H9 (cell line): ENCODE measurements at places on chromosomes 12 and 14. TPM values are rescaled to one million over a fixed set of nuclear protein-coding genes. Genes with fewer than 3 reads are reported as not detected.

GRCh38 chr14:104442107-104442551 is 137.4 kb upstream of the C14orf180 start:
- H3K27me3 ChIP-seq, result no peaks in the 10 kb centered on the region
- H3K4me1 ChIP-seq, result no peaks in the 10 kb centered on the region; the same call in 1 of the 2 replicates
- H3K27ac ChIP-seq, result no peak overlapping the region
- peak; percentile 23 for DNase-seq
- H3K36me3 ChIP-seq, result no peaks in the 10 kb centered on the region

GRCh38 chr12:113366827-113367226 is 8.4 kb downstream of the PLBD2 start:
- no peak for DNase-seq
- peaks cover 9% of the 10 kb centered on the region for H3K36me3 ChIP-seq
- H3K27ac ChIP-seq, result no peak overlapping the region
- H3K27me3 ChIP-seq, result no peaks in the 10 kb centered on the region

DNA sequence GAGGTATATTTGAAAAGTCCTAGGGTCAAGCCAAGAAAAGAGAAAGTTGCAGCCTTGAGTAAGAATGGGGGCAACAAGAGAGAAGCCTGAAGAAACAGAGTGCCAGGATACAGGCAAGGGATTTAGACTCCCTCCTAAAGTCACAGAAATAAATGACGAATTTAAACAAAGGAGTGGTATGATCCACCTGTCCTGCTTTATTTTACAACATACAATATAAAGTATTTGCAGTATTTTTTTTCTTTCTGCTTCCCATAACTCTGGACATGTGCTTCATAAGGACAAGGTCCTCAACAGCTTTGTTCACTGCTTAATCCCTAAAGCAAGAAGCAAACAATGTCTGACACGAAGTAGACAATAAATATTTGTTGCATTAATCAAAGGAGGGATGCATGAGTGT is 57.4 kb downstream of the IFNG start:
- H3K27me3 ChIP-seq, result no peaks in the 10 kb centered on the region
- no peak overlapping the region for H3K27ac ChIP-seq
- DNase-seq, result no peak
- no peaks in the 10 kb centered on the region; the same call in 2 of the 3 replicates for H3K36me3 ChIP-seq

GRCh38 chr14:80615831-80616230 is 325.7 kb downstream of the CEP128 start:
- H3K27me3 ChIP-seq, result no peaks in the 10 kb centered on the region
- no peak for DNase-seq
- no peak overlapping the region for H3K27ac ChIP-seq
- H3K4me3 ChIP-seq, result no peak overlapping the region

GRCh38 chr14:101355284-101355683 is 206.0 kb upstream of the DIO3 start:
- DNase-seq, result peak; percentile 8
- H3K4me3 ChIP-seq, result no peak overlapping the region
- no peaks in the 10 kb centered on the region for H3K4me1 ChIP-seq
- H3K36me3 ChIP-seq, result no peaks in the 10 kb centered on the region
- H3K27me3 ChIP-seq, result no peaks in the 10 kb centered on the region
- no peak overlapping the region for H3K27ac ChIP-seq

DNA sequence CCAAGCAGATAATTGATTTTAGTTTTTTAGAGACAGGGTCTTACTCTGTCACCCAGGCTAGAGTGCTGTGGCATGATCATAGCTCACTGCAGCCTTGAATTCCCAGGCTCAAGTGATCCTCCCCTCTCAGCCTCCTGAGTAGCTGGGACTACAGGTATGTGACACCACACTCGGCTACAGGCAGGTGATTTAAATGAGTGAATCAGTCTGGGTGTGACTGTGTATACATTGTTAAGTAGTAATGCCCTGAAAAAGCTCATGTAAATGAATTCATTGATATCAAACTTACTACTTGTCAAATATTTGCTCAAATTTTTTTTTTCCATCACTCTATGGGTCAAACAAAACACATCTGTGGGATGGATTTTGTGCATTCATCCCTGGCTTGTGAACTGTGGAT is 6.3 kb upstream of the USP44 start:
- H3K36me3 ChIP-seq, result peaks cover 25% of the 10 kb centered on the region
- H3K27ac ChIP-seq, result no peak overlapping the region
- no peaks in the 10 kb centered on the region; the same call in 1 of the 2 replicates for H3K4me1 ChIP-seq
- H3K27me3 ChIP-seq, result no peaks in the 10 kb centered on the region; the same call in 1 of the 2 replicates
- no peak overlapping the region for H3K4me3 ChIP-seq

- H3K4me3 ChIP-seq, result no peak overlapping the region
- H3K4me1 ChIP-seq, result no peaks in the 10 kb centered on the region; the same call in 1 of the 2 replicates
- peaks cover 19% of the 10 kb centered on the region; the same call in 2 of the 3 replicates for H3K36me3 ChIP-seq
- peaks cover 4% of the 10 kb centered on the region; the same call in 1 of the 2 replicates for H3K27me3 ChIP-seq
Measured at GRCh38 chr12:122206111-122206881, 2.8 kb downstream of the B3GNT4 start.

- no peak overlapping the region for H3K4me3 ChIP-seq
- no peak for DNase-seq
- no peaks in the 10 kb centered on the region for H3K4me1 ChIP-seq
- H3K27ac ChIP-seq, result no peak overlapping the region
- H3K27me3 ChIP-seq, result no peaks in the 10 kb centered on the region
Measured at GRCh38 chr14:70130482-70130881, 58.3 kb downstream of the SLC8A3 start.

GRCh38 chr12:14994610-14995009 is 21.8 kb downstream of the PDE6H start:
- H3K36me3 ChIP-seq, result no peaks in the 10 kb centered on the region
- no peak for DNase-seq
- no peaks in the 10 kb centered on the region for H3K4me1 ChIP-seq

DNA sequence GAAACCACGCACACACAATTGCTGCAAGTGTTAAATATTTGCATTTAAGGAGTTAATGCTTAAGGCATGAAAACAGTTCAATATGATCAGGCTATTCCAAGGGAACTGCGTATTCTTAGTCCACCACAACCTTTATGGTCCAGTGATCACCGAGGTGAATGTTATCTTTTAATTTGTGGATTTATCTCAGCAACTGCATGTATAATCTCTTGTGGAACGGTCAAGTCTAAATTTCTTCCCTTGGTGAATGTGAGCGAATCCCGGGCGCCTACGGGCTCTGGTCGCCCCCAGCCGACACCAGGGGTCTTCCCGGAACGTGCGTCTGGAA is 999 bp upstream of the AK7 start:
- no peak for DNase-seq
- peak overlapping the region; percentile 91 for H3K4me3 ChIP-seq
- H3K4me1 ChIP-seq, result no peaks in the 10 kb centered on the region; the same call in 1 of the 2 replicates
- no peak overlapping the region for H3K27ac ChIP-seq
- no peaks in the 10 kb centered on the region for H3K36me3 ChIP-seq

GRCh38 chr12:91460469-91460868 is 277.9 kb upstream of the DCN start:
- H3K27ac ChIP-seq, result no peak overlapping the region
- H3K36me3 ChIP-seq, result no peaks in the 10 kb centered on the region
- DNase-seq, result no peak
- H3K27me3 ChIP-seq, result no peaks in the 10 kb centered on the region

Gene RNASE1
- 1.2 and 1.6 TPM in 2 replicates for total RNA-seq

Gene LRRC74A
- total RNA-seq, result not detected in 2 replicates

Gene PPP4R4
- 3.9 and 5.1 TPM in 2 replicates for total RNA-seq

Gene NPFF
- total RNA-seq, result not detected in 2 replicates

Gene HOXC4
- not detected in 2 replicates for total RNA-seq

Gene RTN1
- total RNA-seq, result 0.92 and 1.8 TPM in 2 replicates

Gene TTC9
- 17.4 and 17.7 TPM in 2 replicates for total RNA-seq

Gene CBLN3
- total RNA-seq, result 0.39 and 0.44 TPM in 2 replicates

Gene MIPOL1
- 13.4 and 15.6 TPM in 2 replicates for total RNA-seq

Gene AP1G2
- total RNA-seq, result 107 and 121 TPM in 2 replicates

Gene TMCC3
- total RNA-seq, result 0.72 and 0.87 TPM in 2 replicates
